CD4-positive, alpha-beta T cell treated with Interleukin-1 beta for 1 hour (primary cell): ENCODE measurements at places on chromosomes 12 and 14.

GRCh38 chr14:99589651-99590530 lies 14.1 kb downstream of the CCDC85C start:
- no peak for DNase-seq

- DNase-seq, result no peak
These were observed 5.2 kb downstream of the KRT84 start for GRCh38 chr12:52380271-52380694.

DNA sequence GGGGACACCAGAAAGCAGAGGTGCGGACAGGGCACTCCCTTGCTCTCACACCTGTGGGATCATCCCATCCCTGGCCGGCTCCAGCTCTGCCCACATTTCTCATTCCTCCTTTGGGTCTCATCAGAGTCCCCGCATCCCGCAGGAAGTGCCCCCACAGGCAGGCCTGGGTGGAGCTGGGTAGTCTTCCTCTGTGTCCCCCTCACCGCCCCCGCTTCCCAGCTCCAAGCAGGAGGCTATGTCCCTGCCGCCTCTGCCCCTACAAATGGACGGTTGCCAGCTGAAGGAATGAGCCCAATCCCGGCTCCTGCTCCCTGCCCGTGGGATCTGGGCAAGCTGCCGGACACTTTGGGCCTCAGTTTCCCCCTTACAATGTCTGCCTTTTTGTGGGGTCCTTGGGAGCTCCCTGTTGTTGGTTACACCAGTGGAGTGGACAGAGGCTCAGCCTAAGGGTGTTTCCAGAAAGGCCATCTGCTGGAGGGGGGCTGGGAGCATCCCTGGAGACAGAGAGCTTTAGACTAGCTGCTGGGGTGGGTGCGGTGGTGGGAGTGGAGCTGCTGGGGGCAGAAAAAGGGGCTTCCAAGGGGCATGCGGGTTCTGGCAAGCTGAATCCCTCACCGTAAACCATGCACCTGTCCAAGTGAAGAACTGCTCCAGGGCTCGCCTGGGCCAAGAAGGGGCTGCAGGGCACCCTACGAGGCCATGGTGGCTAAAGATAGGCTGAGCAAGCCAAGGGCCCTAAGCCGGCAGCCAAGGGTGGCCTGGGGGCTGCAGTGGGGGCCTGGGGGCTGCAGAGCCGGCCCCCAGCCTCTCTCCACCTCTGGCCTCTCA lies 7.9 kb upstream of the GPR132 start:
- DNase-seq, result no peak

GRCh38 chr12:89597770-89598169 lies 71.9 kb upstream of the POC1B start:
- DNase-seq, result no peak

DNA sequence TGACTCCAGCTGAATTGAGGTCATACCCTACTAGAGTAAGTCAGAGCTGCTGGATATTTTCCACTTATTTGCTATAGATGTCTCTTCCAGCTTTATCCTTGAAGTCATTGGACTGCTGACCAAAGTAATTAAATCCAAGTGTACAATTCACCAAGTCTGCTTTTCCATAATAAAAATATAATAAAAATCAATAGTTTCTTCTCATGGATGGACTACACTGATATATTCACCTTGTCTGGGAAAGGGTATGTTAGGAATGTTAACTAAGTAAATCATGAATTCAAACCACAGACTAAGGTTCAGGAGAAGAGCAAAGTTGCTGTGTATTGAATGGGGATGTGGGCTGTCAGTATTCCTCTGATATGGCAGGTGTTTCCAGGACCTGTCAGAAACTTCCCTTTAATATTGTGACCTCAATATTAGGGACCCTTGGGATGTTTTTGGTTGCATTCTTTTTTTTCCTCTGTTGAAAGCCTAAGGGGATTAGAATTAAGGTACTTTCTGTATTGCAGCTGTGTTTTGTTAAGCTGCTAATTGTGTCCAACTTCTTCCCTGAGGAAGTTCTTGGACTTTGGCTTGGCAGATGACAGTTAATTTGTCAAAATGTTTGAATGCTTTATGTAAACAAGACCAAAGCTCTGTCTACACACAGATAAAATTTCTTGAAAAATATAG lies 284.0 kb downstream of the ATP23 start:
- DNase-seq, result no peak

GRCh38 chr12:109881752-109882151 lies 1.4 kb upstream of the GLTP start:
- no peak for DNase-seq
